ENCODE measurements at places on chromosomes 6 and 20.

DNA sequence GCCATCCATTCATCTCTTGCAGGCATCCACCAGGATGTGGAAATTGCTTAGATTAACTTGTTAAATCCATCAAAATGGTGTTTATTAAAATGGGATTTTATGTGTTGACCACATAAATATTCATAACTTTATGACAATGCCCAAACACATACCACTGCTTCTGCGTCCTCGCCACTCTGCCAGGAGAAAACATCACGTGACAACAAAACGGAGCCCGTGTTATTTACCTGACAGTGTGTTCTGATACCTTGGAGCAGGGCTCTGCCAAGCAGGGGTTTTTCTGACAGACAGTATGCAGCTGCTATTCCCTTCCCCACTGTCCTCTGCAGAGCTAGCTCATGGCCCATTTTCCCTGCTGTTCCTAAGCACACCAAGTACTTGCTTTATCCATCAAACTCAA lies 279.5 kb upstream of the CHD6 start:
- DNase-seq = no peak

GRCh38 chr6:125230674-125231073 lies 71.1 kb downstream of the HDDC2 start:
- DNase-seq = no peak

- no peak for DNase-seq
Observed at GRCh38 chr6:116328528-116328903, 42.2 kb upstream of the DSE start.

DNA sequence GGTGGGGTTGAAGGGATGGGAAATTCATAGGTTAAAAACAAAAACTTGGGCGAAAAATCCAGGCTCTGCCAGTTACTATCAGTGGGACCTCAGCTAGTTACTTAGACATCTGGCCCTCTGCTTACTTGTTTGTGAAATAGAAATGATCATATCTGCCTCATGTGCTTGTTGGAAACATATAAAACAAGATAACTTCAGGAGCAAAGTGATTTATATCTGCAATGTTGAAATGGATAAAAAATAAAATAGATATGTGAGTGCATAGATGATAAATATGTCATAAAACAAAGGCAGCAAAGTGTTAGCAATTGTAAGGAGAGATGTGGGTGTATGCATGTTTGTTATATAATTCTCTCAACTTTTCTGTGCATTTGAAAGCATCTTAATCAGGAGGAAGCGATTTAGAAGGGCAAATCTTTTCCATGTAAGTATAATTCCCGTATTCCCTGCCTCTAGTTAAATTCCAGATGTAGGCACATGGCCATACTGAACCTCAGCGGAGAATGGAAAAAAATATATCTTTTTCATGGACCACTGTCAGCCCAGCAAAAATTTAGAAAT lies 579.0 kb upstream of the FLRT3 start:
- no peak for DNase-seq

DNA sequence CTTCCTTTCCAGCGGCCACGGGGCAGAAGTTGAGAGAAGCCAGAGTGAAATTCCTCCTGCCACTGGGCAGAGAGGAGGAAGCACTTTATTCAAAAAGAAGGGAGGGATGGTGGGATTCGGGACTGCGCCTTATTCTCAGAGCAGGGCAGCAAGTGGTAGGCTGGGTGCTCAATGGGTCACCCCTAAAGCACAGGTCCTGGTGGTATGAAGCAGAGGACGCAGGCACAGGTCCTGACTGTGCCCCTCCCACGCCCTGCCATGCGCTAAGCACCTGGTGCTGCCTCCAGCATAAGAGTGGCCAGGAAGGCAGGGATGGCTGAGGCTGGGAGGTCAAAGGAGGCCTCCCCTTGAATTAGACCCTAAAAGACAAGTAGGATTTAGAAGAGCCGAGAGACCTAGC lies 4.9 kb upstream of the GRM4 start:
- DNase-seq = no peak

DNA sequence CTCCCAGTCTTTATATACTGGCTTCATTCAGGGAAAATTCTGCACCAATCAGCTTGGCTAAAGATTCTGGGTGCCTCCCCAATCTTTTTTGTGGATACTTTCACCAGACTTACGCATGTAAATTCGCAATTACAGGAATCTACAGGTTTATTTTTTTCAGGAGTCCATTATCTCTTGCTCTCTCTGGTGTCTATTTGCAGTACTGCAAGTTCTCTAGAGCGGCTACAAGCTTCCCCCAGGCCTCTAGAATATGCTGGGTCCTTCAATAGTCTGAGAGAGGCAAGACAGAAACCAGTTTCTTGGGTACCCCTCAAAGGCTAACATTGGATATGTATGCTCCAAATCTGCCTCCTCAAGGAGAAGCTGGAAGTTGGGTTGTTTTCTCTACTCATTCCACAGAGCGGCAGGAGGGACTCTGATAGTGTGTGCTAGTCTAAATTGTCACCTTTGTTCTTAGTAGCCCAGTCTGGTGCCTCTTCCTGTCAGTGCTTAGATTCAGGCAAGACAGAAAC lies 58.5 kb downstream of the SUN5 start:
- DNase-seq = no peak

- DNase-seq = no peak
Observed at GRCh38 chr6:4480788-4481735, 295.1 kb upstream of the CDYL start.

DNA sequence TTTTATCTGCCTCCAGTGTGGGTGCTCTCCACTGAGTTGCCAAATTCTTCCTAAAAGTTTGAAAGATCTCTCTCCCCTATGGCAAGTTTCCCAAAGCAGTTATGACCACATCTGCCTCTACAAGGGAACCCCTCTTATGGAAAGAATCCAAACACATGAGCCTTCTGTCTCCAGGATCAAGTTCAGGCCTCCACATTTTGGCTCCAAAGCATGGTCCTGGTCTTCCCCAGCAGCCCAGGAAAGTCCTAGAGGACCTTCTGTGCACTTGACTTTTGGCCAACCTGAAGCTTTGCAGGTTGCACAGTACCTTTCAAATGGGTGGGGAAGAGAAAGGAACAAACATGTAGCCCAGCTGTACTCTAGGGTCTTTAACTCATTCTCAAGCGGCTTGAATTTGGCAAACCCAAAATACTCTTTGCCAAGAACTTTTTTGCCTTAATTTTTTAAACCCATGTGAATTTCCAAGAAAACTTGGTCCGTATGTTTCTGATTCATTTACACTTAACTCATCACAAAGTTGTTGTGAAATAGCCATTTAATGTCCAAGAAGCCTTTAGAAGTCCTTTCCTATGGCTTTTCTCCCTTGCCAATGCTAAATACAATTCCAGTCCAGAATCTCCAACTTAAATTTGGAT lies 240.1 kb upstream of the TBX18 start:
- no peak for DNase-seq

- no peak for DNase-seq
Observed at GRCh38 chr20:36881888-36882287, 6.0 kb downstream of the TLDC2 start.

DNA sequence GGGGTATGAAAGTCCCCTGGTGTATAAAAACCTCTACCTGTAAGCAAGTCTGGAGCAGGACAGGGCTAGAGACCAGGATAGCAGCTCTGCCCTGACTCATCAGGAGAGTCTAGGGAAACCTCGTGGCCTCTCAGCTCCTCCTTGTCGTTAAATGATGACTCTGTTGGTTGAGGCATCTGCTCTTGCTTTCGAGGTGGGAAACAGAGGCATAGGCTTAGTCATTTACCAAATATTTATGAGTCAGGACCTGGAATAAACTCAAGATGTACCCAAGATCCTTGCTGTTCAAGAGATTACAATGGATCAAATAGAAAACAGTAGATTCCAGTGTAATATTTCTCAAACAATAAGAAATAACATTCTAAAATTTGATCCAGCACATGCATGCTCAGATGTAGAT lies 5.5 kb downstream of the MANBAL start:
- DNase-seq = no peak

GRCh38 chr6:160943997-160944396 lies 47.6 kb upstream of the MAP3K4 start:
- no peak for DNase-seq

GRCh38 chr6:113584767-113585166 lies 272.4 kb upstream of the MARCKS start:
- no peak for DNase-seq

DNA sequence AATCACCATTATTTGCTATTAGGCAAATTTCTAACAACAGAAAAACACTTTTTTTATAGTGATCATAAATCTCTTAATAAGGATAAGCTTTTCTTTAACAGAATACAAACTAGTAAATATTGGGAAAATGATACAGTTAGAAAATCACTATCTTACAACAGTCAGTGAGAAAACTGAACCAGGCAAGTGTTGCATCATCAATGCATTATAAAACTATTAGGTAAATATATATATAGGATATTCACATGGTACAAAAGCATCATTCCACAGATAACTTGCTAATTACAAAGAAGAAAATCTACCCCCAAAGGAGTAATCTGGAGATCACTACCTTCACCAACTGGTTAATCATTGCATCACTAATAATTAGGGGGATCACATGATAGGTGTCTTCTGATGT lies 652.1 kb downstream of the HACE1 start:
- no peak for DNase-seq

GRCh38 chr20:31593221-31594001 lies 11.7 kb upstream of the ID1 start:
- DNase-seq = no peak

- no peak for DNase-seq
Observed at GRCh38 chr20:4961746-4962145, 39.6 kb downstream of the SLC23A2 start.

DNA sequence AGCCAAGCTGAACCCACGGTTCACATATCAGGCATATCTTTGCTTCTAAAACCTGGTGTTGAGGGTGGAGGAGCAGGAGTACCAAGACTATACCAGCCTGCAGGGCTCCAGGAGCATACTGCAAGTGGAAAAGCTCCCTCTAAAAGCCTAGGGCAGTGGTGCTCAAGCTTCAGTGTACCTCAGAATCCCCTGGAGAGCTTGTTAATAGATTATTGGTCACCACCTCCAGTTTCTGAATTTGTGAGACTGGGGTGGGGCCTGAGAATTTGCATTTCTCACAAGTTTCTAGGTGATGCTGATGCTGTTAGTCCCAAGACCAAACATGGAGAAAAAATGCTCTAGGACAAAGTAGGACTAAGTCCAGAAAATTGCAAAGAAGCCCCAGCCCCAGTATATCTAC lies 65.4 kb downstream of the FILIP1 start:
- no peak for DNase-seq

- no peak for DNase-seq
Observed at GRCh38 chr6:158253248-158253647, 59.0 kb upstream of the TULP4 start.

- no peak for DNase-seq
Observed at GRCh38 chr6:129565811-129566210, 144.2 kb downstream of the ARHGAP18 start.

- no peak for DNase-seq
Observed at GRCh38 chr6:36613200-36613995, 19.2 kb downstream of the SRSF3 start.

GRCh38 chr6:130780122-130780521 lies 47.1 kb upstream of the SMLR1 start:
- no peak for DNase-seq

DNA sequence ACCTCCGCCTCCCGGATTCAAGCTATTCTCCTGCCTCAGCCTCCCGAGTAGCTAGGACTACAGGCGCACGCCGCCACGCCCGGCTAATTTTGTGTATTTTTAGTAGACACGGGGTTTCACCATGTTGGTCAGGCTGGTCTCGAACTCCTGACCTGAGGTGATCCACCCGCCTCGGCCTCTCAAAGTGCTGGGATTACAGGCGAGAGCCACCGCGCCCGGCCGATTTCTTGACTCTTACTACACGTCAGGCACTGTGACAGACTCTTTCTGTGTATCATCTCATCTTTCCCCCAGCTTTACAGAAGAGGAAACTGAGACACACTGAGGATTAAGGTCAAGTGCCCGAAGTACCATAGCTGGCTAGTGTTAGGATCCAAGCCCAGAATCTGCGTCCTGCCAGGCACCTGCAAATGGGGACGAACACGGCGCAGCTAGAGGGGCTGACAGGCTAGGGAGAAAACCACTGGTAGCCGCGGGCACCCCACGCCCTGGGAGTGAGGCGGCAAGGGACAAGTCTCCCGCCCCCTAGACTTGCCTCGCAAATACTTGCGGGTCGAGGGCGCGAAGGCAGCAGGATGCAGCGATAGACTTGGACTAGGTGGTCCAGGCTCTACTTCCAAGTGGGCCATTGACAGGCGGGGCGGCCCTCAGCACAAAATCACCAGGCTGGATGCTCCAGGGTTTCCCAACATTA lies 1.1 kb upstream of the TAF8 start:
- DNase-seq = no peak

DNA sequence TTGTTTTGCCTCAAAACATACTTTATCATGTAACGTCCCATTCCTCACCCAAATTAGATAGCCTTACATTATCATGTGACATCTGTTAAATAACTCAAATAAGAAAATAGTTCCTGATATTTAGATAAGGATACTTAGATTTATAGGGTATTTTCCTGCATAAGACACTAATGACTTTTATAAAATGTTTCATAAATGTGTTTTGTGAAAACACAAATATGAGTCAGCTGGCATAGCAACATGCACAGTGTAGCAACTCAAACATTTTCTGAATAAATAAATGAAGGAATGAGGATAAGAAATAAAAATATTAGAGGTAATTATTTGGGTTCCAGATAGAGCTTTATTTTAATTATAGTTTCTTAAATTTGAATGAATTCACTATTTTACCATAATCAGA lies 460.4 kb upstream of the PLCB4 start:
- DNase-seq = no peak

DNA sequence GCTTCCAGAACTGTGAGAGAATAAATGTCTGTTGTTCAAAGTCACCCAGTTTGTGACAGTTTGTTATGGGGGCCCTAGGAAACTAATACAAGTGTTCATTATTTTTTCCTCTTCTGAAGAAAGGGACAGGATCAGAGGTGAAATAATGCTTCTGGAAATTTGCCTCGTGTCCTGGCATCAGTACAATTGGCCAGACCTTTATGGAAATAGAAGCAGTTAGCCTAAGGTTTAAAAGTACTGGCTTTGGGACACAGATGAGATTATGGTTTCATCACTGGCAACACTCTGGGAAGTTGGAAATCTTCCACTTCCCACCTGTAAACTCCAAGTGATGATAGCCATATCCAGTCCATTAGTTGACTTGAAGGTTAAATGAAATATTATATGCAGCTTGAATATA lies 88.7 kb downstream of the PLCB1 start:
- DNase-seq = no peak

- DNase-seq = no peak
Observed at GRCh38 chr20:2745060-2745910, 52.7 kb downstream of the EBF4 start.

- DNase-seq = no peak
Observed at GRCh38 chr6:139895205-139895793, 520.9 kb upstream of the CITED2 start.

GRCh38 chr6:154705471-154706113 lies 27.6 kb upstream of the SCAF8 start:
- no peak for DNase-seq

DNA sequence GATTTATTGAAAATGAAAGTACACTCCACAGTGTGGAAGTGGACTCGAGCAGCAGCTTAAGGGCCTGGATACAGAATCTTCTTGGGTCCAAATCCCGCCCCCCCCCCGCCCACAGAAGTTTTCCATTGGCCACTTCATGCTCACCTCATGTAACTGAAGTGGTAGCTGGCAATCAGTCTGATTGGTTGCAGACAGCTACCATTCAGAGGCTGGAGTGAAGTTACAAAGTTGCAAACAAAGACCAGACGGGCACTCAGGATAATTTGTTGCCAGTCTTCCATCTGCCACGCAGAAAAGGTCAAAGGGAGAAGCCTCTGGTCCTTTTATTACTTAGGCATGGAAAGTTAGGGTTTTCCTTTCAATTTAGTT lies 25.8 kb upstream of the FABP7 start:
- no peak for DNase-seq

Measured in stimulated activated CD4-positive, alpha-beta T cell treated with anti-CD3 and anti-CD28 coated beads, Interleukin-15, amount 100 ng/mL, for 48 hours (primary cell).